ENCODE measurements at places on chromosomes 1 and 21.

DNA sequence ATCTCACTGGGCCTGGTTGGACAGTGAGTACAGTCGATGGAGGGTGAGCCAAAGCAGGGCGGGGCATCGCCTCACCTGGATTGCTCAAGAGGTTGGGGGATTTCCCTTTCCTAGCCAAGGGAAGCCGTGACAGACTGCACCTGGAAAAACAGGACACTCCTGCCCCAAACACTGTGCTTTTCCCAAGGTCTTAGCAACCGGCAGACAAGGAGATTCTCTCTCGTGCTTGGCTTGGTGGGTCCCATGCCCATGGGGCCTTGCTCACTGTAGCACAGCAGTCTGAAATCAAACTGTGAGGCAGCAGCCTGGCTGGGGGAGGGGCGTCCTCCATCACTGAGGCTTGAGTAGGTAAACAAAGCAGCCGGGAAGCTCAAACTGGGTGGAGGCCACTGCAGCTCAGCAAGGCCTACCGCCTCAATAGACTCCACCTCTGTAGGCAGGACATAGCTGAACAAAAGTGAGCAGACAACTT is 11.3 kb downstream of the C1orf105 start:
- DNase-seq: no peak

DNA sequence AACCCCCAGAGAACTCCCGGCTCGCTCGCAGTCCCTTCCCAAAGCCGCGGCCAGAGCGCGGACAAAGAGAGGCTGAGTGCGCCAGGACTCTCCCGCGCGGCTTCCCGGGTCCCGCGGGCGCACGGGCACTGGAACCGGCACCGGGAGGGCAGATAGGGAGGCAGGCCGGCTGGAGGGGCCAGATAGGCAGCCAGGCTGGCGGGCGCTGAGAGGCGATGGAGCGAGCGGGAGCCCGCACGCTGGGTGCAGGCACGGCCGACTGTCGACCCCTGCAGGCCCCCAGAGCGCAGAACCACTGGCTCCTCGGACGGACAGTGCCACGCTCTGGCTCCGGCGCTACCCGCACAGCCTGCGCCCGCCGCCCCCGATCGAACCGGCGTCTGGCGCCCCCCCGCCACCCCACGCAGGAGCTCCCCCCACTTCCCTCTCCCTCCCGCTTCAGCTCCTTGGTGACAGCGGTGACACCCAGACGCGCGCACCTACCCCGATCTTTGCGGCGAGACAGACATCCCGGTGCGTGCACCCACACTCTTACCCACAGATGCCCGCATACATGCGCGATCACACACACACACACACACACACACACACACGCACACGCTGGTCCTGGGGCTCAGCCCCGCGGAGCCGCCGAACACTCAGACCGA is 534 bp downstream of the SLC6A9 start:
- no peak for DNase-seq

DNA sequence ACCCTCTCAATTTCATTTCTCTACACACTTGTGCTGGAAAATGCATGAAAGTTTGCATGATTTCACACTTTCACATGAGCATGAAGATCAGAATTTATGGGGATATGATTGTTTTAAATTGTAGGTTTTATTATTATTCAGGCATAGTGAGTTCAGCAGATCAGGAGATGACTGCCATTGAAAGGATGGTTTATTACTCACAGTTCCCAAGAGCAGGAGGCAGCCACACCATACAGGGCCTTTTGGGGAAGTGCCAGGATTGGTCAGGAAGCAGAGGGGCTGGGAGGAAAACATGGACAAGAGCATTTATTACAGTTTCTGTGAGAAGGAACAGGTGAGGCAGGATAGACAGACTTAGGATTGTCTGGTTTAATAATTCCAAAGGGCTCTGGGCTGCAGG is 114.6 kb upstream of the KCNJ15 start:
- no peak for DNase-seq

GRCh38 chr21:38944903-38945302 is 139.2 kb downstream of the ETS2 start:
- no peak for DNase-seq

- DNase-seq: no peak
Measured at GRCh38 chr1:203480525-203481084, 5.0 kb downstream of the PRELP start.
